Renal pelvis (tissue), 12 donors: ENCODE measurements at places on chromosomes 16 and 17. TPM values are rescaled to one million over a fixed set of nuclear protein-coding genes. Genes with fewer than 3 reads are reported as not detected.

DNA sequence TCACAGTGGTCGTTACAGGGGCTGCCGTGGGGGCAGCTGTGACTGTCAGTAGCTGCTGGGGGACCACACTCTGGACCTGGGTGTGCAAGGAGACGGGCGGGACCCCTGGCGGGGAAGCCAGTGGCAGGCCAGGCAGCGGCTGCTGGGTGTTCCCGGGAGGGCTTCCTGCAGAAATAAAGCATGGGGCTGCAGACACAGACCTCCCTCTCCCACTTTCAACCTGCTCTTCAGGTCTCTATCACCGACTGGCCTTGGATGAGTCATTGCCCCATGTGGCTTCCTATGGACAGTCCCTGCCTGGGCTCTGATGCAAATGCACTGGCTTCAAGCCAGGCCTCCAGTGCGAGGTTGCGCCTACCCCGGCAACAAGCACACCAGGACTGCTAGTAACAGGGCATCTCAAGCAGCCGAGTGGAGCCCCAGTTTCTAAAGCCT is 17.2 kb downstream of the SREBF1 start:
- no peak for DNase-seq

DNA sequence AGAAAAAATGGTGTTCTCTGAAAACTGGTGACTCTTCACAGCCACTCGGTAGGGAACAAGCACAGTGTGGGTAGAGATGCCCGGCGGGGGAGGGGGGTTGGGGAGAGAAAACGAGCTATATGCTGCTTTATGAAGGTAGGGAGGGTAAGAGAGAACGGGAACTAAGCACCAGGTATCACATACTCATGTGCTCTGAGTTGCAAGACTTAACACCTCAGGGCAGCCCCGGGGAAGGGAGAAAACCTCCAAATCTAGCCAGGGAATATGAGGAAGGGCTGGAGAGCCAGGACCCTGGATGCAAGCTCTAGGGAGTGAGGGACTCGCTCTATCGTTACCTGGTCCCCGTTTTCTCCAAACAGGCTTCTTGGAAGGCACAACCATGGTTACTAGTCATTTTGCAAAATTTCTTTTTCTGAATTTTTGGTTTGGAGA is 35.3 kb downstream of the HIC1 start:
- DNase-seq, result no peak

Gene CHST5
- polyA plus RNA-seq, result 0.47 TPM

Gene C17orf67
- 1.4 TPM for polyA plus RNA-seq

DNA sequence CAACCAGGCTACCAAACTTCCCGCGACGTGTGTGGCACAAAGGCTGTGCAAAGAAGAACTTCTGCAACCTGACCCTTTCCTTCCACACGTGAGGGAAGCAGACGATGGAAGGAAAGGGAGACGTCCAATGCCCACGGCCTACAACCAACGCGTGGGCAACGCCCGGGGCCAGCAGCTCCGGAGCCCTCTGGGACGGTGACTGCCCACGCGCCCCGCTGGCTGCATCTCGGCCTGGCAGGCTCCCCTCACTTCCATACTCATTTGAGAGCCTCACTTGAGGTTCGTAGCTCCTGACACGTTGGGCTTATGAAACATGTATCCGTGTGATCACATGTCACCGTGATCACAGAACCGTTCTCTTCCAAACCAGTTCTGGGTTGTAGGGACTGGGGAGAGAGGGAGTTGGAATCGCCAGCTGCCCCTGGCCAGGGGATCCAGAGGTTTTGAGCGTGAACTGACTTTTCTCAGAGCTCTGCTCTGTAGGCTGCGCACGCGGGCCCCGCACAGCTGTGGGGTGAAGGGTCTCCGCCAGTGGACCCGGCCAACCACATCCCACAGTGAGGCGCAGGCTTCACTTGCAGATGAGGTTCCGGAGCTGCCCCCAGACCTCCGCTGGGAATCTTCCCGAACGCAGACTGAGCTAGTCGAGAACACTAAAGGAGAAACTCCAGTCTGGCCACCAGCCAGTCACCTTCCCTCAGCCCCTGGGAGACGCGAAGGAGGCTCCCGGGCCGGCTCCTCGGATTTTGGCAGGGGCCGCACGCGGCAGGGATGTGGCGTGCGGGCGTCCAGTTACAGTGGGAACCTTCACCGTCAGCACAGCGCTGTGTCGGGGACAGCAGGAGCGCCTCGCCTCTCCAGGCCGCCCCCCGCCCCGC is 1.0 kb downstream of the LMF1 start:
- no peak for DNase-seq
